ENCODE measurements at places on chromosomes 16 and 17. TPM values are rescaled to one million over a fixed set of nuclear protein-coding genes. Genes with fewer than 3 reads are reported as not detected.

TP53TG3C gene
- total RNA-seq, result not detected

DNA sequence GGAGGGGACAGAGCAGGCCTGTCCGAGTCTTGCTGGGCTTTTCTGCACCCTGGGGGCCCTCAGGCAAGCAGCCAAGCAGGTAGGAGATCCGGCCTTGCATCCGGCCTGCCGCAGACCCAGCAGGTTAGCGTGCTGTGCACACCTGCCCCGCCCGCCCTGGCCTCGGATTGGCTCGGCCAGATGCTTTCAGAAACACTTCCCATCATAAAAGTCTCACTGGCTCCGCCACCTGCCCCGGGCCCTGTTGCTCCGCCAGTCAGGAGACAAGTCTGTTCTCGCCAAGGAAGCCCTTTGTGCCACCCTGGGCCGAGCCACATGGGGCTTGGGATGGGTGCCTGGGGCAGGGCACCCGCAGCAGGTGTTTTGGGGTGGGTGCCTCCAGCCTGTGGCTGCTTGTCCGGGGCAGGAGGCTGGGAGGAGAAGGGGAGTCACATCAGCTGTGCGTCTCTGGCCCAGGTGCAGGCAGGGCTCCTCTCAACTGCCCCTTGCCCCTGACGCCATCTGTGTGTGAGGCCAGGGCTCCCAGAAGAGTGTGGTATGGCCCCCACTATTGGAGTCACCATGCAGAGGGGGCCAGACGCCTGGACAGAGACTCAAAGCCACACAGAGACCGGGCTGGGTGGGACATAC, 228.2 kb upstream of the GSE1 start:
- DNase-seq, result peak; percentile 19

DNA sequence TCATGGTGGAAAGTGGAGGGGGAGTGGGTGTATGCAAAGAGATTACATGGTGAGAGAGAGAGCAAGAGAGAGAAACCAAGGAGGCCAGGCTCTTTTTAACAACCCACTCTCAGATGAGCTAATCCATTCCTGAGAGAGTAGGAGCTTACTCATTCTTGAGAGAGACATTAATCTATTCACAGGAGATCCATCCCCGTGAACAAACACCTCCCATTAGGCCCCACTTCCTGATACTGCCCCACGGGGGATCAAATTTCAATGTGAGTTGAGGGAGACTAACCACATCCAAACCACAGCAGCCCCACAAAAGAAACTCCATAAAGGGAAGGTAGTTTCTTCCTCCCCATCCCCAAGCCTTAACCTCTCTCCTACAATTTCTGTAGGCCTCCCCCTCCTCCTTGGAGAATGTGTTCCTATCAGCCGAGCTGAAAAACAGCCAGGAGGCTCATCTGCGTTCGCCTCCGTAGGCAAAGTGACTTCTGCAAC, 450.0 kb downstream of the NPIPA7 start:
- no peak for DNase-seq

ORC6 gene
- total RNA-seq, result 29.9 TPM

GRCh38 chr16:14301169-14302030, 230.3 kb downstream of the MRTFB start:
- DNase-seq, result peak; percentile 18

- DNase-seq, result peak; percentile 76
Measured at GRCh38 chr17:17729620-17730249, 48.5 kb downstream of the RAI1 start.

DNA sequence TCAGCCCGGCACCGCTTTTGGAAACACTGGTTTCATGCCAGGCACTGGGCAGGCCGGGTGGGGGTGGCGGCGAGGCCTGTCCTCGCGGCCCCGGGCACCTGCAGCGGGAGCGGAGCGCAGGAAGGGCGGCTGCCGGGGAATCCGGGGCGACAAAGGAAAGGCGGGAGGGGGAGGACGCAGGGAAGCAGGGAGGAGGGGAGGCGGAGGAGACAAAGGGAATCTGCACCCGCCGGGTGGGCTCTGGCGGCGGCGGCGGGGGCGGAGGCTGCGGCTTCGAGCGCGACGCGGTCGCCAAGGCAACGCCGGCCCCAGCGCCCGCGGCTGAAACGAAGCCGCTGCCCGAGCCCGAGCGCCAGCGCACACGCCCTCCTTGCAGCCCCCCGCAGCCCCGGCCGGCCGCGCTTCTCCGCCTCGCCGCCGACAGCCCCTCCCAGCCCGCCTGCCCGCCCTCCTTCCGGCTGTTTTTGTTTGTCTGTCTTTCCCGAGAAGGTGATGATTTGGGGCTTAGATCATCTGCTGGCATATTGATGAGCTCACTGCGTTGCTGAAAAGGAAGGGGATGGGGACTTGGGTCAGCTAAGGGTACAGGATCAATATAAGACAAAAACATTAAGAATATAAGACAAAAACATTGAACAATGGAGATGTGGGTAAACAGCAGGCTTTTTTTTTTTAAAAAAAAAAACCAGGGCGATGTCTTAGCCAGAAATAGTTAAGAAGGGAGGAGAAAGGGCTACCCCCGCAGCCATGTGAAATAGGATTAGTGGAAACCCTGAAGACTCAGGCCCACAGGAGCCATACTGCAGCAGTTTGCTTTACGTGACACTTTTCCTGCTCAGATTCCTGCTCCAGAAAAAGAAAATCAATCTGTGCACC, 32.7 kb downstream of the CDK5R1 start:
- DNase-seq, result peak; percentile 52

IGFALS gene
- total RNA-seq, result not detected

KRTAP4-5 gene
- not detected for total RNA-seq

CHD9NB gene
- not detected for total RNA-seq

GRCh38 chr16:30651124-30652004, 604 bp downstream of the PRR14 start:
- DNase-seq, result peak; percentile 64

- no peak for DNase-seq
Measured at GRCh38 chr17:78658281-78658785, 81.1 kb upstream of the DNAH17 start.

DNA sequence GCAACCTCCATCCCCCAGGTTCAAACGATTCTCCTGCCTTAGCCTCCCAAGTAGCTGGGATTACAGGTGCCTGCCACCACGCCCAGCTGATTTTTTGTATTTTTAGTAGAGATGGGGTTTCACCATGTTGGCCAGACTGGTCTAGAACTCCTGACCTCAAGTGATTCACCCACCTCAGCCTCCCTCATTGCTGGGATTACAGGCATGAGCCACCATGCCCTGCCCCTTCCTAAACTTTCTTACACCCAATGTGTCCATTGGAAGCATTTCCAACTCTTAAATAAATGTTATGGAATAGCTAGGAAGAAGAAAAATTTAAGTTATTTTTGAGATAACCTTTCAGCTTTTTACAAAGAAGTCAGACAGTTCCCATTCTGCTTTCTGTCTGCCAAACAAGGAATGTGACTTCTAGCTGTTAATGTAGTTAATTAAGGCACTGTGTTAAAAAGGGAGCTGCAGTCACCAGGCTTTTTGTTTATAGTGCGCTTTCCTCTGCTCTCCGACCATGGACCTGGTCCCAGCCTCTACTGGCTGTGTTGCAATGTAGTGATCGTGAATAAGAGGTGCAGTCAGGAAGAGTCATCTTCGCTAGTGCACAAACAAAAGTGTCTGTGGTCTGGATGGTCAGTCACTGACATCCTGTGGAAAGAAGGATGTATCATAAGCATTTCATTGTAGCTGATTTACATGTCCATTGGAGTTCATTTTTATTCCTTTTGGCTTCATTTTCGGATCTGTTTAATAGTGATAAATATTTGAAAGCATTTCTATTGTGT, 39.7 kb downstream of the USP10 start:
- DNase-seq, result peak; percentile 77

TTYH2 gene
- 21.0 TPM for total RNA-seq

DNA sequence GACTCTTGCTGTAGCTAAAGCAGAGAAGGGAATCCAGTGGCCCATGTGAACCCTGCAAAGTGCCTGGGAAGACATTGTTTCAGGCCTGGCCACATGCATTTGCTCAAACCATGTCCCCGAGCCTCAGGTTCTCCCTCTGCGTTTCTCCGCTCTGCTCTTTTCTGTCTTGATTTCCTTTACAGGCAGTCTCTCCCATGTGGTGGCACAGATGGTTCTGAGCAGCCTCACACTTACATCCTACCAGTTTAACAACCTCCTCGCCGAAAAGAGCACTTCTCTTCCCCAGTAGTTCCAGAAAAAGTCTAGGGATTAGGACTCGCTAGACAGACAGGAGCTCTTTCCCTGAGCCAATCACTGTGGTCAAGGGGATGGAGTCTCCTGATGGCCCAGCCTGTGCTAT, 28.3 kb upstream of the MYH10 start:
- no peak for DNase-seq

UMOD gene
- total RNA-seq, result not detected

PTX4 gene
- 0.40 TPM for total RNA-seq

GRCh38 chr16:90035902-90036301, 16.6 kb upstream of the DBNDD1 start:
- DNase-seq, result no peak

- DNase-seq, result peak; percentile 71
Measured at GRCh38 chr16:10754941-10755340, 11.3 kb downstream of the NUBP1 start.

DNA sequence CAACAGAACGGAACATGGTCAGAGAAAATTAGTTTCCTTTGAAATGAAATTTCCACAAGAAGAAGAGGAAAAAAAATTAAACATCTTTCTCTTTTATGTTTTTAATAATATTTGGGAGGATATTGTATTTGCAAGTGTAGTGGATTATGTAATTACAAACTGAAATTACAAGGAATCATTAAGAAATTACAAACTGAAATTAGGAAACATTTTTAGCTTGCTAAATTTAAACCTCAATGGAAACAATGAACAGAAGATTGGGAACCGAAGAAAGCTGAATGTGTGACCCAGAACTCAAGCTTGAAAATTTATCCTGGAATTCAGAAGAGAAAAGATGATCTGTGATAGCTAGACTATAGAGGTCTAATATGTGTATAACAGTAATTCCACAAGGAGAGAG, 4.4 kb upstream of the PIK3R5 start:
- DNase-seq, result no peak

CES4A gene
- total RNA-seq, result 2.6 TPM

- peak; percentile 91 for DNase-seq
Measured at GRCh38 chr17:45584092-45585036, 93.8 kb upstream of the PLEKHM1 start.

GRCh38 chr16:86545954-86546637, 8.9 kb downstream of the MTHFSD start:
- DNase-seq, result no peak

NPIPB6 gene
- total RNA-seq, result 0.17 TPM

DNA sequence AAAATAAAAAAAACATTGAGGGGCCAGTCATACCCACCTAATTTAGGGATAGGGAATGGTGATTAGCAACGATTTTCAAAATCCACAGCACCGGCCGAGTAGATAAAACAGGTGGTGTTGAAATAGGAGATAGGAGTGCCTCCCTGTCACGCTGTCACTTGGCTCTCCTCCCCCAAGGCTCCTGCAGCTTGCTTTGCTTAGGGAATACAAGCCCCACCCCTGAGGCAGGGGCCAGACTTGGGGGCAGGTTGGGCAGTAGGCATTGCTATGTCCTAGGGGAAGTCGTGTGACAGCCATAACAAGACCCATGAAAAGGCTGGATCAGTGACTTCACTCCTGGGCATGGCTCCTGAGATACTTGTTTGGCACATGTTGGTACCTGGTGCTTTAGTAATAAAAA, 25.8 kb downstream of the POLR2A start:
- no peak for DNase-seq

- peak; percentile 42 for DNase-seq
Measured at GRCh38 chr16:68426347-68426652, 22.0 kb downstream of the SMPD3 start.

DNA sequence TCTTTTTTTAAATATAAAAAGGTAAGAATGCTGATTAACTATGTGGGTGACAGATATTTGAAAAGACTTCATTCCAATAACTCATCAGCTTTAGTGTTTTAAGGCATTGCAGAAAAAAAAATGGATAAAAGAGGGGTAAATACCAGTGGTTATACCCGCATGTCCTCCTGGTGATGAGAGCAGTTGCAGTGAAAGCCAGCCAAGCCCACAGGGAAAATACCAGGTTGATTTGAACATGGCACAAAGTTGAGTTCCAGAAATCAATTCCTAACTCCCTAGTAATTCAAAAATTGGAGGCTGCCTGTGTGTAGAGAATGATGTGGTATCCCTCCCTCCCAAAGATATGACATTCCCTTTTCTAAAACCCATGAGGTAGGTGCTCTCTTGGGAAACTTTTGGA, 453.2 kb upstream of the SOX9 start:
- no peak for DNase-seq

- no peak for DNase-seq
Measured at GRCh38 chr16:78057803-78058564, 35.6 kb downstream of the CLEC3A start.
